ENCODE measurements at places on chromosomes 12 and 14. TPM values are rescaled to one million over a fixed set of nuclear protein-coding genes. Genes with fewer than 3 reads are reported as not detected.

DNA sequence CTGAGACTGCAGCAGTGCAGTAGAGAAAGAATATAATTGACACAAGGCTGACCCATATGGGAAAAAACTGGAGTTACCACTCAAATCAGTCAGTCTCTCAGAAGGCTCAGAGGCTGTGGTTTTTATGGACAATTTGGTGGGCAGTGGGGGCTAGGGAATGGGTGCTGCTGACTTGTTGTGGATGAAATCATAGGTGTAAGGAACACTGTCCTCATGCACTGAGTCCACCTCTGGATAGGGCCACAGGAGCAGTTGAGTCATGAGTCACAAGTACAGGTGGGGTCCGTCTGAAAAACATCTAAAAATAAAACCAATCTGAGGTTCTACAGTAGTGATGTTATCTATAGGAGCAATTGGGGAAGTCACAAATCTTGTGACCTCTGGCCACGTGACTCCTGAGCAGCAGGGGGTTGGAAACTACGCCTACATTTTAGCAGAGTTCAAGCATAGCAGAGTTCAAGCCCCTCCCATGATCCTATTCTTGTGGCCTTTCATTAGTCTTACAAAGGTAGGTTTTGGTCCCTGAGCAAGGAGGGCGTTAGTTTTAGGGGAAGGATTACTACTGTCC is 18.1 kb upstream of the SGPP1 start:
- H3K36me3 ChIP-seq, result no peaks in the 10 kb centered on the region
- no peak overlapping the region for H3K27ac ChIP-seq
- no peak for DNase-seq
- H3K27me3 ChIP-seq, result no peaks in the 10 kb centered on the region
- H3K4me1 ChIP-seq, result no peaks in the 10 kb centered on the region
- no peak overlapping the region for H3K4me3 ChIP-seq

DNA sequence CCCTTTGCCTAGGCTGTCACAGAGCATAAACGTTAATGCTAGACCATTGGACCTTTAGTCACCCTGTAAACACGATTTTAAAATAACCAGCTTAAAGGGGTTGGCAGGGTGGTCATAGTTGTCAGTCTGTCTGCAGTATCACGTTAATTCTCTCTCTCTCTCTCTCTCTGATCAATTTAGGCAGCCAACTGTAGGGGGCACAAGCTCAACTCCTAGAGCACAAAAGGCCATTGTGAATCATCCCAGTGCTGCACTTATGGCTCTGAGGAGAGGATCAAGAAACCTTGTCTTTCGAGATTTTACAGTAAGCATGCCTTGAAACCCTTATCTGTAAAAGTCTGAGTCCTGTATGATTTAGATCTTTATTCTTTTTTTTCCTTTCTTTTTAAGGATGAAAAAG is 97.1 kb downstream of the SCAF11 start:
- H3K27ac ChIP-seq, result no peak overlapping the region
- no peaks in the 10 kb centered on the region for H3K27me3 ChIP-seq
- peaks cover 32% of the 10 kb centered on the region for H3K36me3 ChIP-seq

GRCh38 chr12:11868027-11868426 is 202.7 kb upstream of the BCL2L14 start:
- DNase-seq, result no peak
- peaks cover 15% of the 10 kb centered on the region for H3K4me1 ChIP-seq
- H3K27me3 ChIP-seq, result no peaks in the 10 kb centered on the region
- H3K4me3 ChIP-seq, result no peak overlapping the region
- H3K36me3 ChIP-seq, result no peaks in the 10 kb centered on the region
- H3K27ac ChIP-seq, result no peak overlapping the region

DNA sequence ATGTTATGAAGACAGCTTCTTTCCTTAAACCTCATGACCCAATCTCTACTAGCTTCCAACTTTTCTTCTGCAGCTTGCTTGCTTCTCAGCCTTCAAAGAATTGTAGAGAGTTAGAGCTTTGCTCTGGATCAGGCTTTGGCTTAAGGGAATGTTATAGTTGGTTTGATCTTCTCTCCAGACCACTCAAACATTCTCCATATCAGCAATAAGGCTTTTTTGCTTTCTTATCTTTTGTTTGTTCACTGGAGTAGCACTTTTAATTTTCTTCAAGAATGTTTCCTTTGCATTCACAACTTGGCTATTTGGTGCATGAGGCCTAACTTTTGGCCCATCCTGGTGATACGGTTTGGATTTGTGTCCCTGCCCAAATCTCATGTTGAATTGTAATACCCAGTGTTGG is 163.8 kb downstream of the PCNX1 start:
- no peaks in the 10 kb centered on the region for H3K4me1 ChIP-seq
- DNase-seq, result no peak
- no peak overlapping the region for H3K4me3 ChIP-seq
- H3K27me3 ChIP-seq, result no peaks in the 10 kb centered on the region

DNA sequence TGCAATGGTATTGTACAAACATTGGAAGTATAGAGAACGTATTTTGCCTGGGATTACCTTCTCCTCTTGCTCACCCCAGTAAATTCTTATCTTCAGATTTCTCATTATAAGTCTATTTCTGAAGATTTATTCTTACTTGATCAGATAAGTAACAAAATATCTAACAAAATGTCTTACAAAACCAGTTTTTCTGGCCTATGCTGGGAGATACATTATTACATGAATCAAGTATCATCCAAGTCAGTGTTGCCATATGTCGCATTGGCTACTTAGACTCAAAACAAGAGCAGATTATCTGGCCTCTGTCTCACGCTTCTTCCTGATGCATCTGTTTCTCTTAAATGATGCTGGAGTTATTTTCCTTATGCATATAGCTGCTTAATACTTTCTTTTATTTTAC is 408.5 kb downstream of the CCER1 start:
- no peak overlapping the region for H3K4me3 ChIP-seq
- no peaks in the 10 kb centered on the region for H3K36me3 ChIP-seq
- H3K27me3 ChIP-seq, result no peaks in the 10 kb centered on the region
- no peak overlapping the region for H3K27ac ChIP-seq
- no peak for DNase-seq

GRCh38 chr12:77130193-77130592 is 64.8 kb upstream of the E2F7 start:
- H3K27ac ChIP-seq, result no peak overlapping the region
- H3K27me3 ChIP-seq, result no peaks in the 10 kb centered on the region
- H3K4me1 ChIP-seq, result no peaks in the 10 kb centered on the region
- H3K4me3 ChIP-seq, result no peak overlapping the region
- H3K36me3 ChIP-seq, result no peaks in the 10 kb centered on the region
- no peak for DNase-seq

DNA sequence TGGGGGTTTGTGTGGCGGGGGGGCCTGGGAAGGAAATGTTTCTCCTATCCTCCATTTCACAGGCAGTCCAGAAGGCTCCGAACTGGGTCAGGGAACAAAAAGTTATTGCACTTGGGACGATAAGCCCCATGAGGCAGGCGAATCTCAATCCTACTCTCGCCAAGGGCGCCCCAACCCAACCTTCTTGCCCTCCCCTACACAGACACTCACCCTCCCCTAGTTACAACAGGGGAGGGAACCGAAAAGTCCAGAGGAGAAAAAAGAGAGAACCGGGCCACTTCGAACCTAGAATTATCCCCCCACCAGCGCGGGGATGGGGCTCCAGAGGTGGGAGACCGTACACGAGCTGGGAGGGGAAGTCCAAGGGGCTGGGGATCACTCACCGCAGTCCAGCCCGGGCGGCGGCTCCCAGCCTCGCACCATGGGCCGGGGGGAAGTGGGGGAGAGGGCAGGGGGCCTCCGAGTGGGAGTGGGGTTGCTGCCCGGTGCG is 357 bp downstream of the HOMEZ start:
- no peaks in the 10 kb centered on the region for H3K36me3 ChIP-seq
- peaks cover 27% of the 10 kb centered on the region for H3K4me1 ChIP-seq
- peak overlapping the region; percentile 86 for H3K4me3 ChIP-seq
- H3K27ac ChIP-seq, result no peak overlapping the region
- peaks cover 31% of the 10 kb centered on the region for H3K27me3 ChIP-seq

GRCh38 chr14:104773505-104774452 is 20.8 kb downstream of the SIVA1 start:
- peaks cover 2% of the 10 kb centered on the region for H3K4me1 ChIP-seq
- H3K4me3 ChIP-seq, result no peak overlapping the region
- no peak overlapping the region for H3K27ac ChIP-seq
- no peaks in the 10 kb centered on the region for H3K36me3 ChIP-seq
- H3K27me3 ChIP-seq, result no peaks in the 10 kb centered on the region
- DNase-seq, result no peak

- peak; percentile 89 for DNase-seq
- no peaks in the 10 kb centered on the region for H3K36me3 ChIP-seq
- H3K27ac ChIP-seq, result no peak overlapping the region
- peaks cover 1% of the 10 kb centered on the region for H3K4me1 ChIP-seq
Measured at GRCh38 chr12:121776190-121777098, 17.0 kb downstream of the RHOF start.

DNA sequence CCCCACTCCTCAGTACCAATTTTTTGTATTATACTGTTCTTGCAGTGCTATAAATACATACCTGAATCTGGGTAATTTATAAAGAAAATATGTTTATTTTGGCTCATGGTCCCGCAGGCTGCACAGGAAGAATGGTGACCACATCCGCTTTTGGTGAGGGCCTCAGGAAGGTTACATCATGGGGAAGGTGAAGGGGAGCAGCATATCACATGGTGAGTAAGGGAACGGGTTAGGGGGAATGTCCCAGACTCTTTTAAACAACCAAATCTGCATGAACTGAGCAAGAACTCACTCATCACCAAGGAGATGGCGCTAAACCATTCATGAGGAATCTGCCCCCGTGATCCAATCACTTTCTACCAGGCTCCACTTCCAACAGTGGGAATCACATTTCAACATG is 40.0 kb downstream of the OSBPL8 start:
- H3K27ac ChIP-seq, result no peak overlapping the region
- no peaks in the 10 kb centered on the region for H3K4me1 ChIP-seq

- peaks cover 9% of the 10 kb centered on the region for H3K4me1 ChIP-seq
- no peak overlapping the region for H3K27ac ChIP-seq
- no peak for DNase-seq
- H3K36me3 ChIP-seq, result no peaks in the 10 kb centered on the region
- H3K4me3 ChIP-seq, result no peak overlapping the region
Measured at GRCh38 chr14:51400139-51400538, 160.1 kb downstream of the TMX1 start.

The LGR5 gene
- 0.71 TPM for total RNA-seq

The TC2N gene
- total RNA-seq, result 3.8 TPM

The IFNG-AS1 gene
- not detected for total RNA-seq

The SCNN1A gene
- 1.2 TPM for total RNA-seq
